Mesenteric fat pad (tissue), 1 donor: ENCODE measurements at places on chromosomes 16 and 17.

DNA sequence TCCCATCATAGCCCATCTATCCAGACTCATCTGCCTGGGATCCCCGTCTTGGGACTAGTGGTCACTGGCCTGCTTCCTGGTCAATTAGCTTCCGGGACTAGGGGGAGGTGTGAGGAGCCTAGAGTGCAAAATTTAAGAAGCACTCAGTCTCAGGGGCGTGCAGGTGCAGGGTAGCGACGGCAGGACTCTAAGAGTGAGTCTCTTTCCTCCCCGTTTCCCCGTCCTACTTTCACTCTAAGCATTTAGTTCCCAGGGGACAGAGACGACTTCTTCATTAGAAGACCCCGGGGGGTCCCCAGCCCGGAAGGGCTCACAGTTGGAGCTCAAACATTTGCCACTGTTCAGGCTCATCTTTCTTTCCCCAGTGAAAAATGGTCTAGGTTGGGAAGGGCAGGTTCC is 677 bp upstream of the ZNHIT3 start:
- no peak for DNase-seq

DNA sequence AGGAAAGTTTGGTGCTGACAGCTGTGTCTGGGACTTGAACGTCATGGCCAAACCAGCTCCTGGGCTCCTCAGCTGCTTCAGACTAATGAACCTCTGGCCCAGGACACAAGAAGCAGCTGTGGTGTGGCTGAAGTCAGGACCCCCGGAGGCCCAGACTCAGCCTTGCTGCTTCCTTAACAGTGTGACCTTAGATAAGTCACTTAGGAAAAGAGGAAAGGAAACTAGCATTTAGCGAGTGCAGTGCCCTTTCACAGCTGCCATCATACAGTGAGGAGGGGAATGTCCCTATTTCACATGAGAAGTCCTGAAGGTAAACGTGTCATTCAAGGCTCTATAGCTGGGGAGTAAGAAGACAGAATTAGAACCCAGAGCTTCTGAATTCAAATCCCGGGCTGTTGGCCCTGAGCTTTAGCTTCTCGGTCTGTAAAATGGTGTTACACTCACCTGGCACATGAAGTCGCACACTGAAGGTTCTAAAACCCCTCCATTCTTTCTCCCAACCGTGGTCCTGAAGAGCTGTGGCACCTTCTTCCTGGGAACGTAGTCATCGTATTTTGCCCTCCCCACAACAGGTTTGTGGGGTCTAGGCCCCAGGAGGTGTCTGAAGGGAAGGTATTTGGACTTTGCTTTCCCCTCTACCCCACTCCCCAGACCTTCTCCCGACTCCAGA is 910 bp upstream of the RAMP2 start:
- no peak for DNase-seq

- no peak for DNase-seq
These were observed 681 bp downstream of the USP43 start for GRCh38 chr17:9645851-9646545.

DNA sequence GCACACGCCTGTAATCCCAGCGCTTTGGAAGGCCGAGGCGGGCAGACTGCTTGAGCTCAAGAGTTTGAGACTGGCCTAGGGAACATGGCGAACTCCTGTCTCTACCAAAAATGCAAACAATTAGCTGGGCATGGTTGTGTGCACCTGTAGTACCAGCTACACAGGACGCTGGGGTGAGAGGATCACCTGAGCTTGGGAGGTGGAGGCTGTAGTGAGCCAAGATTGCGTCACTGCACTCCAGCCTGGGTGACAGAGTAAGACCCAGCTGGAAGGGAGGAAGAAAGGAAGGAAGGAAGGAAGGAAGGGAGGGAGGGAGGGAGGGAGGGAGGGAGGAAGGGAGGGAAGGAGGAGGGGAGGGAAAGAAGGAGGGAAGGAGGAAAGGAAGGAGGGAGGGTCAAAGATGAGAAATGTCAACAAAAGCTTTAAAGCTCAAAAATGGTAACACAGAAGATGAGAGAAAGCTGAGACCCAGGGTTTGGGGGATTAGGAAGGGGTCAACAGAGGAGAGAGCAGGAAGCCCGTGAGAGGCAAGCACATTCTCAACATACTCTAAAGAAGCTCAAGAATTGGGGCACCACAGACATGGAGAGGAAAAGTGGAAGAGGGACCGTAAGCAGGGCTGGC is 5.0 kb upstream of the KRT19 start:
- DNase-seq: no peak

DNA sequence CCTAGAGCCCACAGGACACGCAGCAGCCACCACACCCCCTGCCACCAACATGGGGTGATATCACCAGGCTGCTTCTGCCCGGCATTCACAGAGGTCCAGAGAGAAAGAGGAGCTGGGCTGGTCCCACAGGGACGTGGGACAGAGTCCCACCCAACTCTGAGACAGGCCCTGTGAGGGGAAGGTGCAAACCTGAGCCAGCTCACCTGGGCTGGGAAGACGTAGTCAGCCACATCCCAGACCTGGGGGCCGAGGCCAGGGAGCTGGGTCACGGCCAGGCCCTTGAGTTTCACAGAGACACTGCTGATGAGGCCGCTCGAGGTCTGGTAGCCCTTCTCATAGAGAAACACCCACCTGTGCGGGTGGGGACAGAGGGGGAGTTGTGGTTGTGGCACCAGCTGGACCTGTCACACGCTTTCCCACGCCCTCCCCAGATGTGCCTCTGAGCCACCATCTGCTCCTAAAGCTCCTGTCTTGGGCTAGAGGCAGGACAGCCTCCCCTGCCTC is 11.2 kb downstream of the P2RX1 start:
- DNase-seq: no peak

GRCh38 chr16:6331770-6332169 is 1000.9 kb upstream of the RBFOX1 start:
- no peak for DNase-seq

GRCh38 chr16:54938212-54939028 is 7.8 kb downstream of the IRX5 start:
- DNase-seq: no peak

GRCh38 chr16:86099326-86099725 is 200.4 kb downstream of the IRF8 start:
- peak; percentile 53 for DNase-seq
